Ascending aorta (tissue), 2 donors: ENCODE measurements at places on chromosomes 11 and 22. TPM values are rescaled to one million over a fixed set of nuclear protein-coding genes. Genes with fewer than 3 reads are reported as not detected.
A peak's percentile ranks its signal among the peaks of the same experiment; 100 is the strongest.

Gene CBLIF
- total RNA-seq = 2.6 TPM

DNA sequence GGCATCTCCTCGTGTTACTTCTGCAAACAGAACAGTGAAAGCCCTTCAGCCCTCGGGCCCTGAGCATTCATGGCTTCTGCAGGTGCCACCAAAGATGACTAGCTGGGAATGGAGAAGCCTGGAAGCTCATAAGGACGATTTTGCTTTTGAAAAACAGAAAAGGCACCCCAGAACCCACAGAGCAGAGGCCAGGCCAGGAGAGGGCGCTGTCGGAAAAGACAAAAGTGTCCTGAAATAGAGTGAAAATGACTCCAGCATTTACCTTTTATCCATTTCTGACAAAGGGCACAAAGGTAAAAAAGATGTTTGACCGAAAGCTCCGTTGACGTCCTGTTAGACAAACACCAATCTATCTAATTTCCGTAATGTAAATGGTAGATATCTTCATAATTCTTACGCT, 37.6 kb downstream of the ZNF195 start:
- no peak overlapping the region for H3K4me3 ChIP-seq
- no peak overlapping the region for H3K27ac ChIP-seq
- H3K36me3 ChIP-seq = no peaks in the 10 kb centered on the region
- no peak for DNase-seq

Gene MRGPRE
- total RNA-seq = not detected

- H3K4me1 ChIP-seq = no peaks in the 10 kb centered on the region
- DNase-seq = no peak
- no peak overlapping the region for H3K27ac ChIP-seq
- H3K27me3 ChIP-seq = no peaks in the 10 kb centered on the region
Observed at GRCh38 chr22:49138250-49138790, 689.4 kb downstream of the BRD1 start.

- no peak overlapping the region for H3K4me3 ChIP-seq
- DNase-seq = no peak
Observed at GRCh38 chr11:88522624-88523385, 185.3 kb upstream of the CTSC start.

GRCh38 chr11:46916286-46917108, 1.9 kb downstream of the LRP4 start:
- no peaks in the 10 kb centered on the region for H3K36me3 ChIP-seq
- H3K27ac ChIP-seq = peak overlapping the region; percentile 34
- no peak for DNase-seq
- peak overlapping the region; percentile 89 for H3K4me3 ChIP-seq
- peaks cover 8% of the 10 kb centered on the region for H3K4me1 ChIP-seq

DNA sequence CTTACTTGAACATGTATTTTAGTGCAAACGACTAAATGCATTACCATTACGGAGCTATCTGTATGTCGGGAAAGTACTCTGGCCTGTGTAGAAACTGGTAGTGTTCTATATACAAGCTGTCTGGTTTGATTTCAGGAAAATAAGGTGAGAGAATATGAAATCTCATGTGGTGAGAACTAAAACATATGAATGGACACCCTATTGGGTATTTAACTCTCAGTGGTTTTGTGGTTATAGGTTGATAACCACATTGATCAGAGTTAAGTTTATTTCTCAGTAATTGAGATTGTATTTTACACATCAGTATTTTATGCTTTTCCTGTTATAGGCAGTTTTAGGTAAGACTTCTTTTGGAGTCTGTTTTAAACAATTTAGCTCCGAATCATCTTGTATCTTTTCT, 10.4 kb downstream of the ANO5 start:
- no peaks in the 10 kb centered on the region for H3K4me1 ChIP-seq
- no peak for DNase-seq
- H3K27ac ChIP-seq = no peak overlapping the region
- no peaks in the 10 kb centered on the region for H3K27me3 ChIP-seq
- no peaks in the 10 kb centered on the region for H3K36me3 ChIP-seq
- H3K4me3 ChIP-seq = no peak overlapping the region

- no peak for DNase-seq
- H3K27me3 ChIP-seq = no peaks in the 10 kb centered on the region
- H3K36me3 ChIP-seq = peaks cover 16% of the 10 kb centered on the region
Observed at GRCh38 chr11:44113018-44113417, 17.5 kb downstream of the EXT2 start.

GRCh38 chr22:49685686-49686085, 142.0 kb downstream of the BRD1 start:
- no peaks in the 10 kb centered on the region for H3K4me1 ChIP-seq
- no peaks in the 10 kb centered on the region for H3K36me3 ChIP-seq
- H3K27me3 ChIP-seq = no peaks in the 10 kb centered on the region
- no peak overlapping the region for H3K27ac ChIP-seq
- no peak overlapping the region for H3K4me3 ChIP-seq

- no peaks in the 10 kb centered on the region for H3K27me3 ChIP-seq
- peaks cover 12% of the 10 kb centered on the region for H3K36me3 ChIP-seq
- no peak overlapping the region for H3K4me3 ChIP-seq
- no peak overlapping the region for H3K27ac ChIP-seq
- DNase-seq = no peak
Observed at GRCh38 chr22:25942115-25942855, 200.3 kb downstream of the MYO18B start.

GRCh38 chr22:33166206-33166605, 108.0 kb upstream of the SYN3 start:
- H3K27me3 ChIP-seq = no peaks in the 10 kb centered on the region
- H3K4me1 ChIP-seq = no peaks in the 10 kb centered on the region
- DNase-seq = no peak
- no peak overlapping the region for H3K27ac ChIP-seq
- H3K36me3 ChIP-seq = no peaks in the 10 kb centered on the region

Gene ISX
- not detected for total RNA-seq

Gene MRGPRX3
- not detected for total RNA-seq

Gene OR6M1
- not detected for total RNA-seq

GRCh38 chr11:4441515-4441914, 7.6 kb upstream of the OR52K2 start:
- H3K4me3 ChIP-seq = no peak overlapping the region
- no peaks in the 10 kb centered on the region for H3K36me3 ChIP-seq
- no peak overlapping the region for H3K27ac ChIP-seq
- H3K27me3 ChIP-seq = no peaks in the 10 kb centered on the region
- no peaks in the 10 kb centered on the region for H3K4me1 ChIP-seq

GRCh38 chr11:85953491-85954143, 98.4 kb downstream of the CCDC83 start:
- no peak for DNase-seq
- peaks cover 19% of the 10 kb centered on the region for H3K36me3 ChIP-seq
- no peaks in the 10 kb centered on the region for H3K27me3 ChIP-seq
- no peak overlapping the region for H3K4me3 ChIP-seq

GRCh38 chr22:50620593-50621355, 7.2 kb downstream of the ARSA start:
- no peak for DNase-seq
- no peaks in the 10 kb centered on the region for H3K4me1 ChIP-seq
- H3K27me3 ChIP-seq = no peaks in the 10 kb centered on the region
- H3K36me3 ChIP-seq = no peaks in the 10 kb centered on the region
- H3K27ac ChIP-seq = no peak overlapping the region
- H3K4me3 ChIP-seq = no peak overlapping the region

GRCh38 chr11:111344032-111344431, 35.0 kb downstream of the POU2AF1 start:
- no peaks in the 10 kb centered on the region for H3K36me3 ChIP-seq
- H3K4me3 ChIP-seq = no peak overlapping the region
- H3K27me3 ChIP-seq = no peaks in the 10 kb centered on the region
- DNase-seq = peak; percentile 69

Gene MS4A6E
- not detected for total RNA-seq
